Activated CD4-positive, CD25-positive, alpha-beta regulatory T cell (primary cell): ENCODE measurements at places on chromosomes 13 and 19.

DNA sequence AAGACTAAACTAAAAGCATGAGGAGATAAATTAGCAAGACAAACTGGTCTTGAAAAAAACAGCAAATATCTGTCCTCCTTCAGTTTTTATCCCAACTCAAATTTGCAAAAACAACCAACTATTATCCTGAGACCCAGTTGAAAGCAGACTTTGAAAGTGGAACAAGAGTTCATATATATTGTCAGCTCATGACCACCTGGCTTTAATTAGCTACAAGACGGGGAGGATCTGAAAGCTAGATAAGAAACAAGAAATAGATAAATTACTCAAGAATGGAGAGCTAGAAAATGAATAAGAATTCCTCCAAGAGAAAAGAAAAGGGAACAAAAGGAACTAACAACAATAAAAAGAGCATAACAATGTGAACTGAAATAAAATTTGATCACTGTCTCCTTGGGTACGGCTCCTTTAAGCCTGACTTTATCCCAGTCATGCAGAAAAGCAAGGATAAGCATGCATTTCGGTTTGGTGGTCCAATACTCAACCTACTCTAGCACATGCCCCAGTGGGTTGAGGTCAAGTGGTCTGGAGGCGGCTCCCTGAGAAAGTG, 246.9 kb downstream of the DCLK1 start:
- DNase-seq, result no peak

GRCh38 chr19:56933014-56933705, 92.6 kb upstream of the PEG3 start:
- no peak for DNase-seq

GRCh38 chr19:5048091-5048726, 79.3 kb downstream of the KDM4B start:
- DNase-seq, result peak; percentile 17

DNA sequence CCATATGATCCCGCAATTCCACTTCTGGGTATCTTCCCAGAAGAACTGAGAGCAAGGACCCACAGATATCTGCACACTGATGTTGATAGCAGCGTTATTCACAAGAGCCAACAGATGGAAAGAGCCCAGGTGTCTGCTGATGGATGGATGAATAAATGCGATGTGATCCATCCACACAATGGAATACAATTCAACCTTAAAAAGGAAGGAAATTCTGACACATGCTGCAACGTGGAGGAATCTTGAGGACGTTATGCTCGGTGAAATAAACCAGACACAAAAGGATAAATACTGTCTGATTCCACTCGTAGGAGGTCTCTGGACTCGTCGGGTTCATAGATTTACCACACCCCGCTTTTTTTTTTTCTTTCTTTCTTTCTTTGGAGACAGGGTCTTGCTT, 21.8 kb downstream of the ARHGEF18 start:
- DNase-seq, result no peak
